Calu3 (cell line): ENCODE measurements at places on chromosomes 1 and 21.
A peak's percentile ranks its signal among the peaks of the same experiment; 100 is the strongest.

DNA sequence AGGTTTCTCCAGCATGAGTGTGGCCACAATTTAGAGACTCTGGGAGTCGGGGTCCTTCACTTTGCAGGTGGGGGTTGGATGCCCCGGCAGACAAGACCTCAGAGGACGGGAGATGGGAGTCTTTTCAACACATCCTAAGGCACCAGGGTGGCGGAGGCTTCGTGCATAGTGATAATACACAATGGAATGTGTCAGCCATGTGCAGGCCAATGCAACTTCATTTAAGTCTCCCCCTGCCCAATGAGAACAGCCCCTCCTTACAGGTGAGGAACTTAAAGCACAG lies 75.9 kb upstream of the IFFO2 start:
- DNase-seq = no peak

GRCh38 chr1:210070531-210070930 lies 132.5 kb downstream of the SYT14 start:
- DNase-seq = no peak

DNA sequence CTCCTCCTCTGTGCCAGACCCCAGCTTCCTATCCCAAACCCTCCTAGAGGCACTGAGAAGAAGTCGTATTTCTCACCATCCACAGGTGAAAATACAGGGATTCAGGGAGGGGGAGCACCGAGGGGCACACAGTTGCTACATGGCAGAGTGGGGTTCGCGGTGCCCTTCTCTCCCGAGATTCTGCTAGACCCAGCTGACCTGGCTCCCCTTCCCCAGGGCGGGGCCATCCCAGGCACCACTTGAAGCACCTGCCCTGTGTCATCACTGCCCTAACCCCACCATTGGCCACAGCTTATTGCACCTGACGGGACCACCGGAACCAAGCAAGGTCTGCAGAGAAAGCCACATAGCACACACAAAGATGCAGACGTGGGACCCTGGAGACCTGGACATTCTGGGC lies 30.5 kb downstream of the SDC3 start:
- DNase-seq = no peak

DNA sequence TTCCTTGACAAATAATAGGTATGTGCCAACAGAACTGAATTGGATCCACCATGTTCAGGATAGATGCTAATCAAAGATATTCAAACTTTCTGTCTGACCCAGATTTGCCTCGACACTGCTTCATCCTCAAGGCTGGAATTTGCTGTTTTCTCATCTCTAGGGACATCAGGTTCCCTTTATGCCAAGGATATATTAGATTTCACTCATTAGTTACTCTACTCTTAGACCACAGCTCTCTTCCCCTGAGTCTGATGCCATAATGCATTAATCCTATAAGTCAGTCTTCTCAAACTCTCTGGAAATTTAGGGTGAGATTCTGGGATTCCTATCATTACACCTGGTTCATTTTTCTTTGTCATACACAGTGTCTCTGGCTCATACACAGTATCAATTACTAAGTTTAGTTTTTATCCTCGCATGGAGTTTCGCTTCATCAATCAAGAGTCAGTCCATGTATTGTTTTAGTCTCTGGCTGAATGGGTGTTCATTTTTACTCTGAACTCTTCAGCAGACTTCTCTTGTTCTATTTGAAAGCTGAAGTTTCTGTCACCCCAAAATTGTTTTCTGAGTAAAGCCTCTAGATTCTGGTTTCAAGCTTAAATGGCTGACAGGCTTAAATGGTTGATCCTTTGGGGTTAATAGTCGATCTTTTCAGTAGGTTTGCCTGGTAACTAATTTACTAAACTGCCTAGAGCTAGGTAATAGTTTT lies 9.3 kb upstream of the DCAF6 start:
- no peak for DNase-seq

- DNase-seq = no peak
Observed at GRCh38 chr1:65791396-65791795, 1.3 kb upstream of the PDE4B start.

DNA sequence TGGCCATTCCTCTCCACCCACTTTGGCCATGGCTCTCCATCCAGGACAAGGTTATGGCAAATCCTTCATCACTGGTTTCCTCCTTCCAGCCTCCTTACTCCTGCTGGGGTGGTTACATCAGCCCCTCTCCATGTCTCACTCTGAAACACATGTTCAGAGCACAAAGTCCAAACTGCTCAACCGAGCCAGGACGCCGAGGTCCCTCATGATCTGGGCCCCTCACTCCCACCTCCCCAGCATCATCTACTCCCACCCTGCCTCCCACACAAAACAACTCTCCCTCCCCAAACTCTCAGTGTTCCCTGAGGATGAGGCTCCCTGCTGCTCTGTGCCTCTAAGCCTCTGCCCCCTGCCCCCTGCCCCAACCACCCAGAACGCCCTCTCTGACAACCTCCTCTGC lies 33.3 kb upstream of the ZBTB40 start:
- no peak for DNase-seq

DNA sequence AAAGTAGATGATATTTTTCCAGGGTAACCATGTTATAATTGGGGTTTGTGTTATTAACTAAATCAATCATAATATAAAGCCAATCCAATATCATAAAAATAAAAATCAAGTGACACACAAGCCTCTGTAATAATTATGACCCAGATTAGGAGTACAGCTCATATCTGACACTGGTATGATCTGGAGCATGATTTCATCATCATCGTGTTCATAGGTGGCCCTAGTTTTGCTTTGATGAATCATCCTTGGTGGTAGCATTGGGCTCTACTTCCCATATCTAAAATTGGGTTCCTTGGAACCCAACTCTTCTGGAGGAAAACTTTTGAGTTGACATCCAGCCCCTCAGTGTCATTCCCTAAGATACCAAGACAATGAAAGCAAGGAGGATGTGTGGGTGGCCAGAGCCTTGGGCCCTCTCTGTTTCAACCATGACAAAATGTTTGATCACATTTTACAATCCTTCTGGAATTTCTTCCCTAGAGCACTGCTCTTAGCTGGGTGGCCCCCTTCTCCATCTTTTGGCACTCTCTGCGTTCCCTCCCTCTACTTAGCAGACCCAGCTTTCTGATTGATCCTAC lies 37.0 kb upstream of the ENAH start:
- no peak for DNase-seq

DNA sequence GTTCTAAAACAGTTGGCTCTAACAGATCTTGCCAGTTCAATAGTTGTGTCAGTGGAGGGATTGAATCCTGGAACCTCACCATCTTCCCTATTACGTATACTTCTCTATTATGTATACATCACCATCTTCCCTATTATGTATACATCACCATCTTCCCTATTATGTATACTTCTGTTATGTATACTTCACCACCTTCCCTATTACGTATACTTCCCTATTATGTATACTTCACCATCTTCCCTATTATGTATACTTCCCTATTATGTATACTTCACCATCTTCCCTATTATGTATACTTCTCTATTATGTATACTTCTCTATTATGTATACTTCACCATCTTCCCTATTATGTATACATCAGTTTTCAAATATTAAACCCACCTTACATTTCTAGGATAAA lies 34.4 kb upstream of the HP1BP3 start:
- no peak for DNase-seq

GRCh38 chr1:116909512-116910378 lies at the start of gene PTGFRN:
Gene PTGFRN (plus strand): TSS chr1:116909916. CDS start chr1:116910204, 288 bp downstream.
- peak; percentile 65 for DNase-seq

GRCh38 chr21:25995278-25995677 lies 175.3 kb downstream of the APP start:
- no peak for DNase-seq

DNA sequence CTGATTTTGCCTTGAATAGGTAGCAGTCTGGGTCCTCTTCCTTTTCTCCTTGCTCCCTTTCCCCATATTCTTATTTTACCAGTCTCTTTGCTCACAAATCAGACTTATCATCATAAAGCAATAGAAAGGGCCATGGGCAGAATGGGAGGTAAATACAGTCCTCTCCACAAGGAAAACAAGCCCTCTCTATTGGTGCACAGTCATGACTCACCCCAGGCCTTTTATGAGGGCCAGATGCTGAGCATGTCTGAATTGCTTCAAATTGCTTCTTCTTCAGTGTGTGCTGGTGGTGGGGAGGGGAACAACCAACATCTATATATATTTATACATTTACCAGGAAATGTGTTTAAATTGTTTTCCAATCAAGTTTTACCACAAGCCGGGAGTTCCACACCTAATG lies 75.2 kb downstream of the GFI1 start:
- DNase-seq = no peak

- no peak for DNase-seq
Observed at GRCh38 chr1:203131548-203132200, 4.1 kb downstream of the ADORA1 start.

DNA sequence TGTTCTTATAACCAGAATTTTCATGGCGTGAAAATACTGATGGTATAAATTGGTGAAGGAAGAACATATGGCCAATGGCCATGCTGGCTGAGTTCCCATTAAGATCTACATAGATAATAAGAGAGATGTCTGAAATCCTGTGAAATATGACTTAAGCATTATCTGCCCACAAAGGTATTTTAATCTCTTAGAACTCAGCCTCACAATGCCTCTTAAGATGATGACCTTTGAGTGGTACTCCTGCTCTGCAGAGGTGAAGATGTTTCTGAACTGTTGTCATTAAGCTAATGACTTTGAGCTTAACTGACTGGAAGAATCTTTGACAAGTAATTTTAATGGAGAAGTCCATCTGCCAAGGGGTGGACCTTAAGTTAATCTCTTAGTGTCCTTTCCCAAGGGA lies 148.7 kb downstream of the ZNF326 start:
- no peak for DNase-seq

DNA sequence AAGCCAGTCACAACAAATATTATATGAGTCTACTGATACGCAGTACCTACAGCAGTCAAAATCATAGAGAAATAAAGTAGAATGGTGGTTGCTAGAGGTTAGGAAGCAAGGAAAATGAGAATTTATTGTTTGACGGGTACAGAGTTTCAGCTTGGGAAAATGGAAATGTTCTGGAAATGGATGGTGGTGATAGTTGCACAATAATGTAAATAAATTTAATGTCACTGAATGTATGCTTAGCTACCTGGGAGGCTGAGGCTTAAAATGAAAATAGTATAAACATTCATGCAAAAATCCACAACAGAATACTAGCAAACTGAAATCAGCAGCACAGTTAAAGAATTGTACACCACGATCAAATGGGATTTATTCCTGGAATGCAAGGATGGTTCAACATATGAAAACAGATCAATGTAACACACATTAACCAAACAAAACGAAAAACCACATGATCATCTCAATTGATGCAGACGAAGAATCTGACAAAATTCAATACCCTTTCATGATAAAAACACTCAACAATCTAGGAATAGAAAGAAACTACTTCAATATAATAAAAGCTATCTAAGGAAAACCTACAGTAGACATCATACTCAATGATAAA lies 10.7 kb downstream of the TUT4 start:
- DNase-seq = no peak

DNA sequence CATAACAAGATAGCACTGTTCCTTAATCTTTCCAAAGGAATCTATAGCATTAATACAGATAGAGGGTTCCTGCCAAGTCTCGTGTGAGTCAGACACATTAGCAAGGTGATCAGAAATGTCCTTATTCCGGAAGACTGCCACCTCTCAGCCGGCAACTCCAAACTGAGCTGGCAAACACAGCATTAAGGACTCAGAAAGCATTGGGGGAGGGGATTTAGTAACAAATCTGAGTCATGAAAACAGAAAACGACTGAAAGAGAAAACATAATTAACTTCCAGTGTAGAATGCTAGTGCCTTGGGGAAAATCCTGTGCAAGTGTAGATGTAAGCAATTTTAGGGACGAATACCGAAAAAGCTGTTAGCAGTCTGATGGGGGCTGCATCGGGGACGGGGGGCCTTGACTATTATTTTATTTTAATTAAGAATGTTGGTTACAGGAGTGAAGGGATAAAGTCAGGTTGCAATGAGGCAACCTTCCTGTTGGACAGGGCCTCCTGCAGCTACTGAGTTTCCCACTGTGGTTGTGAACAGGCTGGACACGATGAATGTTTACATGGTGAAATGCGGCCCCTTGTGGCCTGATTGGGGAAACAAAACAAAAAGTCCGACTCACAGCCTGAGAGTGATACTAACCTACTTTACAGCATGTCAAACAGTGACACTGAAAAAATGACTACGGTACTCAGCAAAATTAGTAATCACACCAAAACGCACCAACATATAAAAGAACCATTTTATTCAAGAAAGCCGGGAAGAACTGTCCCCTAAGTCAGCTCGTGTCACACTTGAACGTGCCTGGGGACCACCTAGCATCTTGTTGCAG lies 20.7 kb downstream of the MIS18A start:
- peak; percentile 59 for DNase-seq

- DNase-seq = no peak
Observed at GRCh38 chr1:114089502-114090138, 64.0 kb downstream of the SYT6 start.

DNA sequence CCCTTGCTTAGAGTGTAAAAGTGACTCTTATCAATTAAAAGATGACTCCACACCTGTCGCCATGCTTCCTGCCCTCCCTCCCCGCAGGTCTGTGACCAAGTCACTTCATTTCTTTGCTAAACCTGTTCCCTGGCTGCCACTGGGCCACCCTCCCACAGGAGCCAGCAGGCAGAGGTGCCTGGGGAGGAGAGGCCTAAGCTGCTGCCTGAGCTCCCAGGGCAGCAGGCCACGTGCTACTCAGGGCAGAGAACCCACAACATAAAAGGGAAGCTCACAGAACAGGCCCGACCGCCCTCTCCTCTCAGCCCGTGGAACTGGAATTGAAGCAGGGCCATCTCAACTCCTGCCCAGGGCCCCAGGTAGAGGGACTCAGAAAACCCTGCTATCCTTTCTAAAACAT lies 4.9 kb downstream of the C1orf198 start:
- DNase-seq = peak; percentile 83

DNA sequence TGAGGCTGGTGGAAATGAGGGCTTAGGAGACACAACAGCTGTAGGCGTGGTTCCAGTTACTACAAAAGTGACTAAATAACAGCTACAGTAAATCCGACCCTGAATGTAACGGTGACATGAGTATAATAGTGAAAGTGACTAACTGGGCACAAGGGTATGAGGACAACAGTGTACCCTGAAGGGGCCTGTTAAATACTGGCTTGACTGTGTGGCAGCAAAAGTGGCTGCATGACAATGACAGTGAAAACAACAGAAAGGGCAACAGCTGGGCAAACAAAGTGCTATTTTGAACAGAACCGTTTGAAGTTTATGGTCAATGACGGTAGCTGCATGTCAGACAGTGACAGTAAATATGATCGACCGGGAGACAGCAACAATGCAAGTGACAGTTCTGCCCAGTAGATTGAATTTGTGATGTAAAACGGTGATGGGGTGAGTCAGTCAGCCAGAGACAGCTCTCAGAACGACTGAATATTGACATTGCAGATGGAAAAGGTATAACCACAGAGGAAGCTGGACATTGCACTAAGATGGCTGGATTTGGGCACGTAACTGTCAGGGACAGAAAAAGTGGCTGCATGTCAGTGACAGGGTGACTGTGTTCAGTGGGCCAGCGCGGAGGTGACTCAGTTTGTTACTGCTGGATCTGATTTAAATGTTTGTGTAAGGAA lies 1.2 kb upstream of the ZBTB40 start:
- DNase-seq = no peak

DNA sequence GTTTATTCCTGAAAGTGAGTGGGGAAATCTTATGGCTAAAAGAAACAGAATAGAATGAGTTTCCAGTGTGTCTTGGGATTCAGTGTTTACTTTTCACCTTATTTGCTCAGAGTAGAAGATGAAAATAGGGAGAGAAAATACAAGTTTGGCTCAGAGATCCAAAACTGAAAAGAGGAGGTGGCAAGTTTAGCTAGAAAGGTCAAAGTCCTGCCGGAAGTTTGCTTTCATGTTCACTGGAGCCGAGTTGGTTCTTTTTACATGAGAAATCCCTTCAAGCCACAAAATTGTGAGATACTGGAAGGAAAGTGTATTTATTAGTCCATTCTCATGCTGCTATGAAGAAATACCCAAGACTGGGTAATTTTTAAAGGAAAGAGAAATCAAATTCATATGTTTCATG lies 604.6 kb downstream of the MRPL39 start:
- no peak for DNase-seq
